ENCODE measurements at places on chromosomes 12 and 14.

DNA sequence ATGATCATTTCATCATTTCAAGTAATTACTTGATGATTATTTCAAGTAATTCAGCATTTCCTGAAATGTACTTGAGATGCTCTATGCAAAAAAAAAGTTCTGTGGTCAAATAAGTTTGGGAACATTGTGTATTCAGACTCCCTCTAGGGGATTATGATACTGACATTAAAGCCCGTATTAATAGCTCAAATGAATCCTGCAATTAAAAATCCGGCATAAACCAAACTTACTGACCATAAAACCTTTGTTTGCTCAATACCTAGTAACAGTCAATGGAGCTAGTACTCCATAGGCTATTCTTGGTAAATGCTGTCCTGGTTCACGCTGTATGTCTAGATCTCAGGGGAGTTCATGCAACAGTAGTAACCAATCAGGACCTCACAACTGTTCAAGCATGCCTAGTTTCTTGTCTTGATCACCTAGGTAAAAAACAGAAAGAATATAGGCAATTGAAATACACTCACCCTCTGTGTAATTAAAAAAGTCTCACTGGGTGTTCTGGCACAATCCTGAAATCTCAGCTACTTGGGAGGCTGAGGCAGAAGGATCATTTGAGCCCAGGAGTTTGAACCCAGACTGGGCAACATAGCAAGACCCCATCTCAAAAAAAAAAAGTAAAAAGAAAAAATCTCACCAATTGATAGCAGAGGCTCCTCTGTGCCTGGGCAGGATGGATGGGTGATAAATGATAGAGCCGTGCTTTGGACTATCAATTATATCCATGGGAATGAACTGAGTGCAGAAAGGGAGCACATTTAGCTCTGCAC is 14.1 kb downstream of the ALDH1L2 start:
- no peak for DNase-seq

DNA sequence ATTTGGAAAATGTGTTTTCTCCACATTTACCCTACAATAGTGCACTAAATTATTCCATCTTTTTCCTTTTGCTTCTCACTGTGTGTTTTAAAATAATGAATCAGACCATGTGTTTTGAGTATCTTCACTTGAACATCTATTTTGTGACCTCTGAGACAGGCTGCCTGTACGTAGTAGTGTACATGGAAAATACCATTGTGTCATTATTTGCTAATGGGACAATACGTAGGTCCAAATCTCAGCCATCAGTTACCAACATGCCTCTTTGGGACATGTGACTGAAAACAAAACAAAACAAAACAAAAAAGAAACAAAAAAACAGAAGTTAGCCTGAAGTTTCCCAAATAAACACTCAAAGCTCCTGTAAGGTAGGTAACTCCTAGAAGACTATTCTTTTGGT is 7.1 kb upstream of the MYF6 start:
- DNase-seq: no peak

DNA sequence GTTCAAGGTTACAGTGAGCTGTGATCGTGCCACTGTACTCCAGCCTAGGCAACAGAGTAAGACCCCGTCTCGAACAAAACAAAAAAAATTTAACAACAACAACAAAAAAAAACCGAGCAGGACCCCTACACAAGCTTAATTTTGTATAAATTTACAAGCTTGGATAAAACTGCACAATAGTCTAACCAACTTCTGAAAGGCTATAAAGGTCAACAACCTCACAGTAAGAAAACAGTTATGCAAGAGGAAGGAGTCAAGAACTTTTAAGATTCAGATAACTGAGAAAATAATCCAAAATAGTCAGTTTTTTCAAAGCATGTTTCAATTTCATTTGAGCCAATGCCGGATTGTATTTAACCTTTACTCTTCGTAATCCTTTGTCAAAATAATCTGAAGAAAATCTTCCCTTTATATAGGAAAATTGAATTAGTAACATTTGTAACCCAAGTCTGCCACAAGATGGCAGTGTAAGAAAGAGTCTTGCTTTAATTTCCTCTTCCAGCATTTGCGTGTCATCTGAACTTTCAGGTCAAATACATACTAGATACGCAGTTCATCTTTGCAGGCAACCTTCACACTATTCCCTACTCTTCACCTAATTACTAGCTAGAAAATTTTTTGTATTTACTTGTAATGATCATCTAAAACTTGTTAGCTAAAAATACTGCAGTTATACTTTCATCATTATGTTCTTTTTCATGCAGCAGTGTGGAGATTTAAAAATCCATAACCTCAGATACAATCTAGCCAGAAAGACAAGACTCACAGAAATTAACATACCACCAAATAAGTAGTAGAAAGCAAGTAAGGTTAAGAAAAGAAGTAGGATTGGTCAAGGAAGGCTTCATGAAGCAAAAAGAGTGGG is 5.8 kb downstream of the CCNB1IP1 start:
- no peak for DNase-seq

GRCh38 chr12:6612652-6613014 is 5.5 kb upstream of the CHD4 start:
- no peak for DNase-seq

GRCh38 chr12:51171884-51172514 is 936 bp downstream of the TFCP2 start:
- DNase-seq: no peak

GRCh38 chr12:121632069-121632970 is 6.0 kb downstream of the ORAI1 start:
- no peak for DNase-seq

GRCh38 chr12:7093892-7094291 is 1.6 kb upstream of the C1R start:
- peak; percentile 59 for DNase-seq

DNA sequence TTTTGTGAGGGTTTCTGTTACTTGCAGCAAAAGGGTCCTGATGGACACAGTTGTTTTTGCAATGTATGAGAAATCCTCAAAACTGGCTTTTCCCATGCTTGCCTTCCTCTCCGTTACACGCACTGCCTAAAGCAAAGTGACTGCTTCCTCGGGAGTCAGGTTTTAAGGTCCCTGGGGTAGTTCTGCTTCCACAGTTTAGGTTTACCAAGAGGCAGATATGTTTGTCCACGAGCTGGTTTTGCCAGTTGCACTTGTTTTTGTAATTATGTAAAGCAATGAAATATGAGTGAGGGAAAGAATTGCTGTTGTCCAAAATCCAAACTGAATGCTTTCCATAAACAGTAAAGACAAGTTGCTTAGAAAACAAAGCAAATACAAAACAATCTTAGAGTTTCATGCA is 290.7 kb upstream of the AMIGO2 start:
- DNase-seq: no peak

DNA sequence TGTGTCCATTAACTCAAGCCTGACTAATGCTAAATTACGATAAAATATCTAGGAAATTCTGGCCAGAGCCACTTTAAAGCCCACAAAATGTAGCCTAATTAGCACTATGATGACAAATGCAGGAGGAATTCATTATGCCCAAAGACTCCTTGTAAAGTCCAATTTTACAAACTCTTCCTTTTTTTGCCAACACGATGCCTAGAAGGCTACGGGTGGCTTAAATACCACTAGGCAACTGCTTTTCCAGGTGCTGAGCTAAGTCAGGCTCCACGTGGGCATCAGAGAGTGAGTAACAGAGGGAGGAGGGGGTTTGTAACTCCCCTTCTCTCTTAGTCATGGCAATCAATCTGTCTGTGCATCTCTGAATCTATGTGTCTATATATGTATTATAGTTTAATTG is 172.4 kb upstream of the NTF3 start:
- DNase-seq: no peak

DNA sequence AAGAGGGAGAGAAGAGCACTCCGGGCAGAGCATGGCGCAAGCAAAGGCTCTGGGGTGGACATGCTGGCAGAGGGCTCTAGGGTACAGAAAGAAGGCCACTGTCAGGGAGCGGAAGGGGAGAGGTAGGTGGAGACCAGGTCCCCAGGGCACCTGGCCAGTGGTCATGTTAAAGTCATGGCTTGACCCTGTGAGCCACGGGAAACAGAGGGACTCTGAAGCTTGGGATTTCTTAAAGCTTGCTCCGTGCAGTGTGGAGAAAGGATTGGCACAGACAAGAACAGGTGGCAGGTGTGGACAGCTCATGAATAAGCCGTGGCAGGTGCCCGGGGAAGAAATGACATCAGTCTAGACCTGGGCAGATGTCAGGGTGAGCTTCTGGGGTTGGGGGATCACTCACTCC is 413.8 kb downstream of the BCL11B start:
- no peak for DNase-seq
